Left forelimb (tissue), 1 donor: ENCODE measurements at places on chromosomes 7 and 10.

DNA sequence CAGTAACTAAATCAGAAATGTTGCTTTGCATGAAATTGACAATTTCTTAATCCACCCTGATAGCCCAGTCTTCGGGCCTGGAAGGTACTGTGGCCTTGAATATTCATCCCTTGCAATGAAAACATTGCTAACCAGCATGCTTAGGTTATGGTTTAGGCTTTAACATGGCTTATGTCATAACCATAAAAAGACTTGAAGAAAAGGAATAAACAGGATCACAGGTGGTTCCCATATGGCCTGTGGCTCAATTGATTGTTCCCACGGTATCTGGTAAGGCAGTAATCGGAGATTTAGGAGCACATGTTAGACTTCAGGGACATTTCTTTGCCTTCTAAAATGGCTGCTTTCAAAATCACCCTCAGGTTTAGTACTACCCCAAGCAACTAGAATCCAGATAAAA lies 139.5 kb downstream of the ST7 start:
- DNase-seq: no peak

DNA sequence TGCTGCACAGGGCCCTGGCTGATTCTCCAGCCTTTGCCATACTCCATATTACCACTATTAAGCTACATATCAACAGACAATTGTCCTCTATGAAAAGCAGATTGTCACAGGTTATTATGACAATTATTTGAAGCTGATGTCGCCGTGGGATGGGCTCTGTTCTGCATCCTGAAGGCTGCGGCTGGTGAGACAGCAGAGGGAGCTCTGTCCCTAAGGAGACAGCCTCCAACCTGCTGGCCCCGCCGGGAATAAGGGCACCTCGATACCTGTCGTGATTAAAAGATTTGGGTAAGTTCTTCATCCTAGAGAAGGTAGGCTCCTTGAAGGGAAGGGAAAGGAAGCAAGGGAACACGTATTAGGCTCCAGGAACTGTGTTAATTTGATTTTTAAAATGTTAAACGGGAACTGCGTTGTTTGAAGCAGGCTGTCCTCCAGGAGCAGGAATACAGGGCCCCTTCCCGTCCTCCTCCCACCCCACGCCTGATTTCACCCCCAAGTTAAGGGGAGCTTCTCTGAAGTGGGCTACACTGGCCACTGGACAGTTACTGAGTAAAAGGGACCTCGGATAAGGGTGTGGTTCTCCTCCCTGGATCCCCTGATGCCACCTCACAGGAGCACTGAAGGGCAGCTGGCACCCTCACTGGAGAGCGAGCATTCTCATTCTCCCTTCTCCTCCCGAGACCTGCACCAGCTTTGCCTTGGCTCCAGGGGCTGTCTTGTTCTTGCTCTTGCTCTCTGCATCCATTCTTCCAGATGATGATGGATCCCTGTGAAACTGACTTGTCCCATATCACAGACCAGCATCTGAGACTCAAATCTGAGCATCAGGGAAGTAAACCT lies 11.8 kb upstream of the TIAL1 start:
- DNase-seq: no peak

DNA sequence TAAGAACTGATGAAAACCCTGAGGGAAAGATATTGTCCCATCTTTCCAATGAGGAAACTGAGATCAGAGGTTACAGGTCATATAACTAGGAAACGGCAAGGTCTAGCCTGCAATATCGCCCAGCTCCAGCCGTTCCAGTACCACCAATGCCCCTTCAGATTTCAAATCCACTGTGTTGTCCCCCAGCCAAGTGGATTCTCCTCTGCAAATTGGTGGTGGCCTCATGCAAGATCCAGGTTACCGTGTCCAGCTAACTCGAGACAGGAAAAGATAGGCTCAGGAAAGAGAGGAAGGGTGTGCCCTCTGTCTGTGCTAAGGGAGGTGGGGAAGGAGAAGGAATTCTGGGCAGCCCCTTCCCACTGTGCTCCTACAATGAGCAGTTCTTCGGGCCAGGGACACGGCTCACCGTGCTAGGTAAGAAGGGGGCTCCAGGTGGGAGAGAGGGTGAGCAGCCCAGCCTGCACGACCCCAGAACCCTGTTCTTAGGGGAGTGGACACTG lies 25.3 kb downstream of the PRSS2 start:
- DNase-seq: no peak

DNA sequence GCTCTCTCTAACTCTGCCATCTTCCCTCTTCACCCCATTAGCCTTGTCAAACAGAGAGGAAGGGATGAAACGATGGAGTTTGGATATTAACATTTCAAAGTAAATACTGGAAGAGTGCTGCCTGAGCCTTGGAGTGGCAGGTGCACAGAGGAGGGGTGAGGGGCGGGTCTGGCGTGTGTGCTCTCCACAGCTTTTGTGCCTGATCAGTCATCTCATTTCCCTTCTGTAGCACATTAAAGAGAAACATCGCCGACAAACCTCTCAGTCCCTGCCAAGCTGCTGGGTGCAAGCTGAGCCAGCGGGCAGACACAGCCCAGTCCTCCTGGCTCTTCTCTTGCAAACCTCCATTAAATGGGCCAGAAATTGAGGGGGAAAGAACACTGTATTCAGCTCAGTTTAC lies 76.2 kb downstream of the SLIT1 start:
- DNase-seq: no peak

GRCh38 chr7:88344956-88345832 lies 38.5 kb upstream of the STEAP4 start:
- DNase-seq: no peak

DNA sequence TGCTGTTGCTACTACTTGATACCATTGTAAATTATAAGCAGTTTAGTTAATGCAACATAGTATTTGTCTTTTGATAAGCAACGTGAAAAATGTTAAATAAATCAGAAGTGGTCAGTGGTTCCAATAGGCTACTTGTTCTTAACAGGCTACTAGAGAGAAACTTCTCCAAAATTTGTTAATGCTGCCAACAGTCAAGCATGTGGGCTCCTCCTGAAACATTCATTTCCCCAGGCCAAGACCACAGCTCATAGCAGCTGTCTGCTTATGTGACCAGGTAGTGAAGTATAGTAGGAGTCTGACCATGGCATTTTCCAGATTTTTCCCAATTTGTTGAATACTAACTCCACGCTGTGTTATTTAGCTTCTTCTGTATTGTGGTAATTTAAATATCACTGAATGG lies 81.0 kb downstream of the CYP51A1 start:
- no peak for DNase-seq

DNA sequence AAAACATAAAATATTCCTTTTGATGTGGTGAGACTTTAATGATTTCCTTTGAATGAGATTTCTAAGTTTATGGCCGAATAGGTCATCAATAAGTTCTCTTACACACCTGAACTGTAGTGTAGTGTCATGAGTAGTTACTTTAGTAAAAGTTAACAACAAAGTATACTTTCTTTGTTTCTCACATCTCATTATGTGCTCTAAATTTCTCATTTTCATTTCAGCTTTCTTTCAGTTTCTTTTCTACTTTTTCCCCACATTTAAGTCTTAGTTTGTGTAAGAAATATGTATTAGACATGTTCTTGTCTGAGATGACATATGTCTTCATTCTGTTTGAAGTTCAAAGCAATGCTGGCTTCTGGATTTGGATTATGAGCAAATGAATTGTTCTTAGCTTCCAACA lies 348.1 kb downstream of the ANKRD7 start:
- DNase-seq: no peak

DNA sequence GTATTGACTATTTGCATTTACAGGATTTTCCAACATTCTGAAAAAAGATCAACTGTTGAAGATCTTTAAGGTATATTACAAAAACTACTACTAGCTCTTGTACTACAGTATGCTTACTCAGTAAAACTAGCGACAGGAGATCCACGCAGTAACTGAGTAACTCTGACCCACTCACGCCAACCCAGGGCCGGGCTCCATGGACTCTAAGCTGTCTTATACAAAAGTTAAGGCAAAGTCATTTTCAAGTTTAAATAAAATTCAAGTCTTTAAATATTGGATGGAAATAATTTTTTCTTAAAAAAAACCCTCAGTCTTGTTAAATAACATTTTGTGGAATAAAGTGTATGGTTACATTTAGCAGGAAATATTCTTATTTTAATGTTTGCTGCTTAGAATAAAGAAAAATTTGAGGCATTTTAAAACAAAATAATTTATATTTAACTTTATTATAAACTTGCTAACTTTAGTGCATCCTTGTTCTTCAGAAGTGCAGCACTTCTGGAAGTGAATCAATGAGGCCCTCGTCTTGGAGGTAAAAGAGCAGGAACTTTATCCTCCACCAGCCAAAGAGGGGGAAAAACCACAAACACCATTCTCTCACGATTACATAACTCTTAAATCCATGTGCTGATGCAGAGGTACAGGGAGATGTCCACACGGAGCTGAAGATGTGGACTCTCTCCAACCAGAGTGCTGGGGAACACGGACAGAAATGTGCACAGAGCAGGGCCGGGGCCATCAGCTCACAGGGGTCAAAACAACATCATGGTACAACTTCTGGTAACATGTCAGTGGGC lies 119.9 kb downstream of the LARP4B start:
- DNase-seq: no peak

DNA sequence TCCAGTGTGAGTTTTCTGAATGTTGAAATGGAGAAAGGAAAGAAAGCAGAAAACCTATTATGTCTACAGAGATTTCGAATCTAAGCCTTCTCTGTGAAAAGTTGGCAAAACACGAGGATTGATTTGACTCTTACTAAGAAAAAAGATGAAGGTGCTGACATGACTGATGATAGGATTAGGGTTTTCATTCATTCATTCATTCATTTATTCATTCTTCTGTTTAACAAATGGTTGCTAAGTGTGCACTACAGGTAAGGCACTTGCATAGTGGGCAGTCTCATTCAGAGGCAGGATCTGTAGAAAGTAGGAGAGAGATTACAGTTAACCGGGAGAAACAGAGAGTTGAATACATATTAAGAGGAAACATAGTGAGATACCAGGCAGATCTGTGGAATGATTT lies 137.1 kb downstream of the ZNF365 start:
- no peak for DNase-seq

DNA sequence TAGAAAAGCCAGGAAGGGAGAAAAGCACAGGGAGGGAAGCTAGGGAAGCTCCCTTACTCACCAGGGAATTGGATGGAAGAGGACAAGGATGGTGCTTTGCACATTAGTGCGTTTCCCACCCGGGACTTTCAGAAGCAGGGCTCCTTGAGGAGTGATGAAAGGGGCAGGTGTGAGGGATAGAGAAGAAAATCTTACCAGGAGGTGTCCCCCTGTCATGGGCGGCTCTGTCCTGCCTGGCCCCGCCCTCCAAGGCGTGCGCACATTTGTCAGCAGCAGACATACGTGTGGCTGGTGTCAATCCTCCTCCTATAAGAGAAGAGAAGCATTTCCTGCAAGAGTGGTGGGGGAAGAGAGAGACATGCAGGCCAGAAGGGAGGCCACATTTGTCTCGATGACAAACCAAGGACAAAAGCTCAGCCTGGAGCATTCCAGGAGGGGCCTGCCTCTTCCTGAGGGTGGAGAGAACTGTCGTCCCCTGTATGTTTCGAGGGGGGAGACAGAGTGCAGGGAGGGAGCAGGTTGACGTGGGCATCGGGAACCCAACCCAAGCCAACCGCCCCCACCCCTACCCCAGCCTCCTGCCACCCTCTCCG lies 47.4 kb upstream of the COMTD1 start:
- no peak for DNase-seq

DNA sequence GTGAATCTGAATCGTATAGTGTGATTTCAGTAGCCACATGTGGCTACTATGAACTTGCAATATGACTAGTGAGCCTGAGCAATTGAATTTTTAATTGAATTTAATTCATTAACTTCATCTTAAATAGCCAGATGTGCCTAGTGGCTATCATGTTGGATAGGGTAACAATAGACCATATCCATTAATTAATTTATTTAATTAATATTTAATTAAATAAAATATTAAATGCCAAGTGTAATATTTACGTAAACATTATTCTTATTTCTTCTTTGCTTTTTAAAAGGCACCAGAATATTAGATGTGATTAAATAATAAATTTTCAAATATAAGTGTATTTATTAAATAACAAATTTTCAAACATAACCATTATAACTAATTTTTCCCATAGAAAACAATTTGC lies 354.4 kb downstream of the PLXDC2 start:
- no peak for DNase-seq

- no peak for DNase-seq
Observed at GRCh38 chr7:150784120-150784736, 15.9 kb downstream of the TMEM176B start.

GRCh38 chr10:48814933-48815332 lies 124.7 kb downstream of the LRRC18 start:
- DNase-seq: no peak

- no peak for DNase-seq
Observed at GRCh38 chr10:86229811-86230556, 136.6 kb downstream of the GRID1 start.

DNA sequence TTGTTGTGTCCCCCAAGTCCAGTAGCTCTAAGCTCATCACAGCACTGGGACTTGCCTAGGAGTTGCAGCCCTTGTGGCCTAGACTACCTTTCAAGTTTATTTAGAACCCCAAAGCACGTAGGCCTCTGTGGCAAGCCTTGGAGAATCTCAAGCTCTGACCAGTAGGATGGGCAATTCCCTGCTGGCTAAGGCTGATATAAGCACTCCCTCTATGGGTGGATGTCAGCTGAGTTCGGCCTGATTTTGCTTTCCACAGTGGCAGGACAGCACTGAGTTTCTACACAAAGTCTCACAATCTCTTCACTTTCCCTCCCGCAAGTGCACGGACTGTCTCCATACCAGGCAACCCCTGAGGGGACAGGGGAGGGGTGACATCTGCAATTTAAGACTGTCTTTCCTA lies 886.4 kb upstream of the LRRN3 start:
- no peak for DNase-seq

GRCh38 chr7:66054063-66054462 lies 21.6 kb upstream of the ASL start:
- no peak for DNase-seq

DNA sequence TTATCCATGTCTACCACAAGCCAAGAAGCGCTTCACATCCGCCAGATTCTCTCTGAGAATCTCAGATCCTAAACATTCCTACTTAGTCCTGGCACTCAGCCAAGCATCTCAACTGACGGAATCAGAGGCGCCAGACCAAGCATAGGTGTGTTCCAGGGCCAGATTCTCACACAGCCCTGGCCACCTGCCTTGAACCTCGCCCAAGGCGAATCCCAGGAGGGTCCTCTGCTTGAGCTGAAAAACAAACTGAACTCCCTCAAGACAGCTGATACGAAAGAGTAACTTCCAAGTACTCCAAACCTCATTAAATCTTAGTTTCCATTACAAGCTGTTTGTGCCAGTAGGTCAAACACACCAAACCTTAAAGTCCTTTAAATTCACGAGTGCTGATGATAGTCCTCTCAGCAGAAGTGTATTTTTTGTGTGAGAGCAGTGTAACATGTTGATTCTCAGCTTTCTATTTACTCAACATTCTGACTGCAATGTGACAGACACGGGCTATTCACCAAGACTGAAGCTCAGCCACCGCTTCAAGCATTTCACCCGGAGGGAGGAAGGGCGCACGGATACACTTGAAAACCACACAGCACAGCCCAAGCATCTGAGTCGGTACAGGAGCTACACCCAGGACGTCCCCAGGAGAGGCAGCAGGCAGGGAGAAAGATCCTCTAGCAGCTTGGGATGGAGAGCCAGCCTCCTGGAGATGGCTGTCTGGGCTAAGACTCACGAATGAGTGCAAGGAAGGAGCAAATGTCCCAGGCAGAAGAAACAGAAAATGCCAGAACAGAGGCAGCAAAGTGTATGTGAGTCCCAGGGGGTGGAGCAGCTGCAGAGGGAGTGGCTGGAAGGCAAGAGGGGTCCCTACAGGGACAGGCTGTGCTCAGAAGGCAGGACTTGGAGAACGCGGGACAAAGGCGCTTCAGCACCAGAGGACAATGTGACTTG lies 6.0 kb downstream of the PARD3 start:
- peak; percentile 77 for DNase-seq

GRCh38 chr10:34773636-34774630 lies 41.2 kb downstream of the PARD3 start:
- DNase-seq: no peak

GRCh38 chr10:132183046-132183445 lies 3.7 kb upstream of the DPYSL4 start:
- DNase-seq: no peak
